ENCODE measurements at places on chromosomes 7 and 10. TPM values are rescaled to one million over a fixed set of nuclear protein-coding genes. Genes with fewer than 3 reads are reported as not detected.

The CRYGN gene
- total RNA-seq = not detected

The TAS2R5 gene
- 0.10 TPM for total RNA-seq

The ATG9B gene
- not detected for total RNA-seq

The ENKUR gene
- total RNA-seq = 0.39 TPM

The SFRP5 gene
- total RNA-seq = not detected

The SYPL1 gene
- total RNA-seq = 57.7 TPM

The ATRNL1 gene
- not detected for total RNA-seq

The MARVELD1 gene
- total RNA-seq = 38.7 TPM

The CYP17A1 gene
- not detected for total RNA-seq

The STK31 gene
- total RNA-seq = 0.05 TPM

The GIMAP1 gene
- 9.4 TPM for total RNA-seq

The PCDH15 gene
- total RNA-seq = not detected

The GBX1 gene
- not detected for total RNA-seq

The JCAD gene
- total RNA-seq = 27.5 TPM

The ATAD1 gene
- 23.3 TPM for total RNA-seq

The HOXA3 gene
- total RNA-seq = 11.0 TPM

The LMOD2 gene
- total RNA-seq = not detected

The TUBB8 gene
- 0.13 TPM for total RNA-seq

The HTRA1 gene
- total RNA-seq = 50.4 TPM

The NEURL1 gene
- total RNA-seq = 0.10 TPM

The GNAT3 gene
- total RNA-seq = not detected

The SRGN gene
- 1,601 TPM for total RNA-seq

Measured in mammary microvascular endothelial cell (primary cell).